Activated effector memory CD4-positive, alpha-beta T cell treated with anti-CD3 and anti-CD28 coated beads, Interleukin-2, amount 50 U/mL, for 16 hours (primary cell): ENCODE measurements at places on chromosomes 6 and 20.

DNA sequence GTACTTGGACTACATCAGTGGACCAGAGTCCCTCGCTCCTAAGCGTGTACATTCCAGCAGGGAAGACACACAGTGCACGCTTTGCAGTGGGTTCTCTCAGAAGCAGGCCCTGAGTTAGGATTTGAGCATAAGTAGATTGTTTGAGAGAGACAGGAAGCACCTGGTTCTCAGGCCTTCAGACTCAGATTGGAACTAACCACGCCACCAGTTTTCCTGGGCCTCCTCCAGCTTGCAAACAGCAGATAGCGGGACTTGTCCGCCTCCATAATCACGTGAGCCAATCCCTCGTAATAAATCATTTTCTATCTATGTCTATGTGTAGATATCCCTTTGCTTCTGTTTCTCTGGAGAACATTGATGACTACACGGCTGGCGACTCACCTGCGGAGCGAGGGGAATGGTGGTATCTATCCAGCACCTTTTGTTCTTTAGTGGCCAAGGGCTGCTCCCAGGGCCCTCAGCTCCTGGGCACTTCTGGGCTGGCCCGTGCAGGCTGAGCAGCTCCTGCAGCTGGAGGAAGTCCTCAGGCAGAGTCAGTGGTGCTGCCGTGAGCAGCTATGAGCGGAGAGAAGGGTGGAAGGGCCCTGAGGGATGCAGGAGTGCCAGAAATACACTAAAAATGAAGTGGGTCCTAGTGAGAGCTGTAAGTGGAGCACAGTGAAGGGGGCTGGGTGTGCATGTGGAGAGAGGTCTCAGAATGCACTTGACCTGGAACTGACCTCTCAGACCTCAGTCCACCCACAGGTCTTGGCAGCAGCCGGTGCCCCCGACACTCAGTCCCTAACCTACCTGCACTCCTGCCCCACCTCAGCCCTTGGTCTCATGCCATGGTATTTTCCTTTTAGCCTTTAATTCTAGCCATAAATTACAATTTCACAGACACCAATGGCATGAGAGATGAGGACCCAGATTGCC lies 76.9 kb downstream of the STK35 start:
- no peak for DNase-seq

DNA sequence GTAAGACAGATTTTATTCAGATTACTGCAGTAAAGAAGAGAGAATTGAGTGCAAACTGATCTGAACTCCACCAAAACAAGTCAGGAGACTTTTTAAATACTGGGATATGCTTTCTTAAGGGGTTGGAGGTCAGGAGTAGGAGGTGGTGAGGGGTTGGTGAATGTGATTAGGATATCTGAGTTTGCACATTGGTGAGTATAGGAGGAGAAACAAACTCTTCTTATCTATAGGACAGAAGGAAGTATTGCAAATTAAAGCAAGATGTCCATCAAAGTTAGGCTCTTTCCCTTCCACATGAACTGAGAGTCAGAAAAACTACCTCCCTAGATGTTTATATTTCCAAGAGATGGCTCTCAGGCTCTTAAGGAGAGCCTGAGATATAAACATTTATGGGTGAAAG lies 114.6 kb upstream of the HTR1E start:
- DNase-seq: no peak

DNA sequence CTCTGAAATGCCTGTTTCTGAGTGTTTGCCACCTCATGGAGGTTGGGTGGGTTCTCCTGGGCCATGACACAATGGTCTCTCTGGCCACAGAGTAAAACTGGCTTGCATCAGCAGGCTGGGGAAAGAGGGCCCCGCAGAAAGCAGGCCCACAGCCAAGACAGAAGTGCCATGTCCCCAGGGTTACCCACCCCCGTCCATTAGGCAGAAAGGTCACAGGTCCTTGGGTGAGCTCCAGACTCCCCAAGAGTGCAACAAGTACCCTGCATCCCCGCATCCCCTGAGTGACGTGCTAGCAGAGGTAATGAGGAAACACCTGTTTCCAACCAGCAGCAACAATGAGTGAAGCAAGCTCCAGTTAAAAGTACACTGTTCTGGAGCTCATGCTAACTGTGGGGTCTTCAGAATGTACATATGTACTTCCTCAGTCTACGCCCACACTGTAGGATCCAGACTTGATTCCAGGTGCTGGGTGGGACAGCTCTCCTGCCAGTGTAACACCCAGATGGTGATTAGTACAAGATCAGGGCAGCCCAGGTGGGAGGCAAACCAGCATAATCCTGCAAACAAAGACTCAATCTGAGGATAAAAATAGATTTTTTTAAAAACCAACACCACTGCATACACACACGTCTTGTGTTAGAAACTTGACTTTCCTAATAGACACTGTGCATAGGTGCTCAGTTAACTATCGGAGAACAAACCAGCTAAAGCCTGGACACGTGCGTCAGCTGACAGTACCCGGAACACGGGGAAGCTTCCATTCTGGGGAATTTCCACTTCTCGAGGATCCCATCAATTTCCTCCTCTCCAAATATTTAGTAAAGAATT lies 31.5 kb downstream of the RRBP1 start:
- DNase-seq: peak; percentile 36

DNA sequence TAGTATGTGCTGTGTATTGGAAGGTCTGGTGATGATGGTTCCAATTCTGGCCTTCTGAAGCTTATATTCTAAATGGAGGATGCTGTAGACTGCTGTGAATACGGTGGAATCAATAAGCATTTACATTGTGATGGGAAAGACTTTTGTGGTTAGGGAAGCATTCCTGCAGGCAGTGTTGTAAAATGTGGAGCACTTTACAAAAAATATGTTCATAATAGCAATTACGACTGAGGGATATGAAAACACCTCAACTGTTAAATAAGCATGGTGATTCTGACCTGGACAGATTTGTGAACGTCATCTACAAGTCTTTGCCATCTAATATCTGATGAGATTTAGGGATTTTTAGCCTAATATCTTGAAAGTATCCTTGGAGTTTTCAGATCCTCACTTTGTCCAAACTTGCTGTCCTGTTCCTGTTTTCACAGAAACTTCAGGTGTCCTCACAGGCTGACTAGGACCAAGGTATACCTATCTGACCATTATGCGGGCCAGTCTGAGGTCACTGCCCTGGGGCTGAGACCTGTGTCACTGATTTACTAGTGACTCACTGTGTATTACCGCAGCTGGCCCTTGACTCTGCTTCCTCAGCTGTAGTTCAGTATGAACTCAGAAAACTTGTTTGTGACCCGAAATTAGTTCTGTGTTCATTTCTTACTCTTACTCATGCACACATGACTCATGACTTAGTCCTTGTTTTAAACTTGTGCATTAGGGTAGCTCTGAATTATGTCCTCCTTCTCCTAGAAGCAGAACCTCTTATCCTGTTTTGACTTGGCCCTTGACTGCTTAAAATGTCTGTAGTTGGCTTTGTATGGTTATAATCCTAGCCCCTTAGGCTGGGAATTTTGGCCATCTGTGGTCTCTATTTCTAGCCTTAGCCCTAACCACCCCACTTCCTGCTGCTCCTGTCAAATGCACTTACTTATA lies 343.0 kb downstream of the CDKAL1 start:
- no peak for DNase-seq

DNA sequence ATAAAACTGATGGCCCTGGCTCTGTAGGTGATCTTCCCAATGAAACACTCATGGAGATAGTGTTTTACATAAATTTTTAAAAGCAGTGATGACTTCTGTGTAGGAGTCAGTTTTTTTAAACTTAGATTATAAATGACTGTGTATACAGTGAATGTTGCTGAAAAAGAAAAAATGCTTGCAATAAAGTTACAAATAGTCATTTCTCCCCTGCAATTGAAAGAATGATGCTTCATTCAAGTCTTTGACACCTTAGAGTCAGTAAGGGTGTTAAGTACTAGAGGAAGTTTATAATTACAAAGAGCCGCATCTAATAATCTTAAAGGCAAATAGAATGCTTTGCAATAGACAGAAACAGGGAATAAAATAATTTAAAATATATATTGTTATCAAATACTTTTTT lies 27.6 kb downstream of the ZNF292 start:
- DNase-seq: no peak

DNA sequence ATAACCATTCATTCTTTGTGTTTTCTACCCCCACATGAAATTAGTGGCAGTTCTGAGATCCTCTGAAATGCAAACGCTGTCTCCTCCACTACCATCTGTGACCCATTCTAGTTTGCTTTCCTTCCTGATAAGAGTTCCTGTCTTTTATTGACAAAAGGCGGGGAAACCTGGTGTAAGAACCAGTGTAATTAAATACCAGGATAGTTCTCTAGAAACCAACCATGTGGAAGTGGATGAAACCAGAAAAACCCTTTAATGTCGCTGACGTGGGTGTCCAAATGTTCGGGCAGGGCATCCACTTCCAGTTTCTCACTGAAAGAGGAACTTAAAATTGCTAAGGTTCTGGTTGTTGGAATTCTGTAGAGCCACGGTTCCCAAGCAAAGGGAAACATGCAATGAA lies 79.1 kb downstream of the TNFRSF21 start:
- no peak for DNase-seq

DNA sequence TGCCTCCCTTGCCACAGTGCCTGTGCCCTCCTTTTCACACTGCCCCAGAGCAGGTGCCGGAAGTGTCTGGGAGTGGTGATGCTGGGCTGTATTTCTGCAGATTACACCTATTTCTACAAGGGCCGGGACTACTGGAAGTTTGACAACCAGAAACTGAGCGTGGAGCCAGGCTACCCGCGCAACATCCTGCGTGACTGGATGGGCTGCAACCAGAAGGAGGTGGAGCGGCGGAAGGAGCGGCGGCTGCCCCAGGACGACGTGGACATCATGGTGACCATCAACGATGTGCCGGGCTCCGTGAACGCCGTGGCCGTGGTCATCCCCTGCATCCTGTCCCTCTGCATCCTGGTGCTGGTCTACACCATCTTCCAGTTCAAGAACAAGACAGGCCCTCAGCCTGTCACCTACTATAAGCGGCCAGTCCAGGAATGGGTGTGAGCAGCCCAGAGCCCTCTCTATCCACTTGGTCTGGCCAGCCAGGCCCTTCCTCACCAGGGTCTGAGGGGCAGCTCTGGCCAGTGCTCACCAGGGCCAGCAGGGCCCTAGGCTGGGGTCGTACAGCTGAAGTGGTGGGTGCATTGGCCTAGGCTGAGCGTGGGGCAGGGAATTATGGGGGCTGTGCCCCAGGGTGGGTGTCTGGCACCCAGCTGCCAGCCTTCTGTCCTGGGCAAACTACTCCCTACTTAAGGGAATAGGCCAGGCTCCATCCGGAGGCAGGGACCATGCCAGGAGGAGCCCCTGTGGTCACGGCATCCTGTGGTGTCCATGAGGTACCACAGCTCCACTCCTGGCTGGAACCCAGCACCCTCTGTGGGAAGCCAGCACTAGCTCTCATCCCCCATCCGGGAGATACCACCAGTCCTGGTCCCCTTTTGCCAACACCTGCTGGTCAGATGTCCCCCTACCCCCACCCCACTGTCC lies 3.5 kb downstream of the MMP24OS start:
- no peak for DNase-seq

DNA sequence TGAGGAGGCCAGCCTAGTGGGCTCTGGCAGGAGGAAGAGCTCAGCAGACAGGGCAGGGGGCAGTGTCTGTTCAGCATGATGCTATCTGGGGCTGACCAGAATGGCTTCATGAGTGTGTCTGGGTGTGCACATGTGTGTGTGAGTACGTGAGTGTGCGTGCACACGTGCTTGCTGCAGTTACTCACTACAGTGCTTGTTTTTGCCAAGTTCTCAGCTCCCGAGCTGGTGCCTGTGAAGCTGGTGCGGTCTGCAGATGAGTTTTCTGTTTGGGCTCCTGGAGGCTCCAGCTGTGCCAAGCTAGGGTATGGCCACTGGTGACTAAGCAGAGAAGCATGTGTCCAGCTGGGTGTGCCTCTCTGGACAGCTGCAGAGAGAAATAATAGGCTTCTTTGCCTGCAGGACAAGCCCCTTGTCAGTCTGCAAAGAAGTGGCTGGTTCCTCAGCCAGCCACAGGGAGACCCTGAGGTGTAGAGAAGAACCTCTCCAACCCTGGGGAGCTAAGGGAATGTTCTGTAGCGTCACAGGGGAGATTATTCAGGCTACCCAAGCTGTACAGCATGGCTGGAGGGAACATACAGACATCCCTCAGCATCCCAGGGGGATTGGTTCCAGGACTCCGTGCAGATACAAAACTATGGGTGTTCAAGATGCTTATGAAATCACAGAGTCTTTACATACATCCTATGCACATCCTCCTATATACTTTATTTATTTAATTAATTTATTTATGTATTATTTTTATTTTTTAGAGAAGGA lies 40.2 kb upstream of the FAM50B start:
- DNase-seq: no peak

DNA sequence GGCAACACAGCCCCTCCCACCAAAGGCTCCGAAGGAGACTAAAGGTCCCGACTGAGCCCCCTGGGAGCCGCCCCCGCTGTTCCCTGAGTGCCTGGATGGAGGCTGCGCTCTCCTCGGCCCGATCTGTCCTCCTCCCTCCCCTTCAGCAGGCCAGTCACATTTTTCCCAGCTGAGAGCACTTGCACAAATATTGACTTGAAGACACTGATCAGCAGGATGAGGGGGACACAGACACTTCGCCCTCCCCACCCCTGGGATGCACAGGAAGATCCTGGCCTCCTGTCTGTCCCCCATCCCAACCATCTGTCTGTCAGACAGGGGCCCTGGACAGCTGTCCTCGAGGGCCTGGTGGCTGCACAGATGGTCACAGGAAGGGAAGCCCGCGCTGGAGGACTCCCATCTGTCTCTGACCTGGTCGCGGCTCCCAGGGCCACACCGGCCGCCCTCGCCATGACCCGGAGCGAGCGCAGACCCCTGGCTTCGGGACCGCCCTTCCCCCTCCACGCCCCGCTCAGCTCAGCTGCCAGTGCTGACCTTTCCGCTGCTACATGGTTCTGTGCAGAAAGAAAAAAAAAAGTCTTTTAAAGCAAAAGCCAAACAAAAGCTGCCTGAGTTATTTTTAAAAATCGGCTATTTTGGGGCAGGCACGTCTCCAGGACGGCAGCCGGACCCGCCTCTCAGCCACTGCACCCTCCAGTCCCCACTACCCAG lies 11.1 kb downstream of the LAMA5 start:
- no peak for DNase-seq

- peak; percentile 70 for DNase-seq
These were observed 792 bp downstream of the SLC23A2 start for GRCh38 chr20:5000263-5001173.

DNA sequence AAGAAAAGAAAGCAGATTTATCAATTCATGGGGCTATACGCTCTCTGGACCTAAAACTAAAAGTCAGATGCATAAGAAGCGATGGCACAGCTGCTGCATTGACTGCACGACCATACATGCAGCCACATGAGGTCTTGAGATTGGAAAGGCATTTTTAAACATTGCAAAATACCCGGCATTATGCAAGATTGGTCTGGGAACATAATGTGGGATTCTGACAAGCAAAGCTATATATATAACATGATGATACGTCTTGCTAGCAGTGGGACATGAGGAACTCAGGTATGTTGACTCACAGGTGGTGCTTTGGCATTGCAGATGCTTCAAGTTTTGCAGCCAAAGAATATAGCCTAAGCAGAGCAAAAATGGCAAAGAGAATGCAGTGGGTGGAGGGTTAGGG lies 55.1 kb downstream of the SAMD3 start:
- no peak for DNase-seq

DNA sequence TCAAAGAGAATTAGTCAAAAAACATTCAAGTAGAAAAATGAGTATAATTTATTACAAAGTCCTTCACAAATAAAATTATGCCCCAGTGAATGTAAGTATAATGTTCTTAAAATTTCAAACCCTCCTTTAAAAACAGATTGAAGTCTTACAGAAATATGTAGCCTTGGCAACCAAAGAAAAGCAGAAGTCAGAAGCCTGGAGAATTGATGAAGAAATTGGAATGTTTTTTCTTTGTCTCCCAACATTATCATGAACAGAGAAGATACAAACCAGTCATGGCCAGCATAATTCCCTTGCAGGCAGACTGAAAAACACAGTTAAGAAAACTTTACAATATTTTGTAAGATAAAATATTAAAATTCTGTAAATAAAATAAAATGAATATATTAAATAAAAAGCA lies 221.9 kb downstream of the TBC1D32 start:
- no peak for DNase-seq
